Neural crest cell (in vitro differentiated cells): ENCODE measurements at places on chromosomes 13 and 19. TPM values are rescaled to one million over a fixed set of nuclear protein-coding genes. Genes with fewer than 3 reads are reported as not detected.

DNA sequence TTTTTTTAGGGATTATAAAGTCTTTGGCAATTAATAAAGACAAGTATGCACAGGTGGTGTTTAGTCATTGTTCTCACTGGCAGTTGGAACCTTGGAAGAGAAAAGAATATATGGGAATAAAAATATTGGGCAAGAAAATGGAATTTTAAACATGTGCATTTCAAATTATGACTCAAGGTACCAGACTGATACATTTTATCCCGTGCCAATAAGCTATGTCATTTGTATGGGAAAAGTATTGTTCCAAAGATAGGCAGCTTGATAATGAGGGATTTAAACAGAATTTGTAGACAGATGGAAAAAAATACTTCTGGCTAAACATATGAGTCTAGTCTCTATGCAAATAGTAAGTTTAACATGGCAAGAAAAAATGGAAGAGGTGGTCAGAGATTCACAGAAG is 169.5 kb upstream of the UFM1 start:
- DNase-seq: no peak

- DNase-seq: no peak
These were observed 113.2 kb downstream of the HSPH1 start for GRCh38 chr13:31048521-31048920.

PNMA8B gene
- total RNA-seq: 4.6 and 5.3 TPM in 2 replicates

DNA sequence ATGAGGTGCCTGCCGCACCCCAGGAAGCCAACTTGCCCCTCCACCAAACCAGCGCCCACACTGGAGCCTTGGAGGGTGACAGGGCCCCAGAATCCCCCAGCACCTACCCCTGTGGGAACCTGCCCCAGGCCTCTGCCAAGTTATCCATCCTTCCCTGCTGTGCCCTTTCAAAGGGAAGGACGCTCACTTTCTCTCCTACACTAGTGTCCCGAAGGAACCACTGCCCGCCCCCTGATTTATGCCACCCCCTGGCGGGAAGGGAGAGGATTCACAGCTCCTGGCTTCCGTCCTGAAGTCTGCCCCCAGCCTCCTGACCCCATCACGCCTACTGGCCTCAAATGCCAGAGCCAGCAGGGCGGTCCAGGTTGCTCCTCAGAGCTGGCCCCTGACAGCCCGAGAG is 1.4 kb downstream of the EVI5L start:
- DNase-seq: no peak

DNA sequence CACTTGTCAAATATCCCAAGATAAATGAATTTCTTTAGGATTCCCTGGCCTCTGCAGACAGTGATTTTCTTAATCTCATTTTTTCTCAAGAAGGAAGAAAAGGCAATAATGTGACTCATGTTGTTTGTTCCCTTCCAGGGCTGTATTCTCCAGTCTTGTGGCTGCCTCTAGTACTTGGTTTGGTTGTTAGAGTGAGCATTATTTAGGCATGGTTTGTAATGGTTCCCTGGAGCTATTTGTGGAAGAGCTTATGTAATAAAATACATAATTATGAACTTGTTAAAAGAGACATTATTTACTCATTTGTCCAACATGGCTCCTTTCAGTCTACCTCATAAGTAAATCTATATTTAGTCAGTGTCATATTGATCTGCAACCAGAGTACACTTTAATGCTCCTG is 270.4 kb downstream of the DCT start:
- DNase-seq: no peak

DNA sequence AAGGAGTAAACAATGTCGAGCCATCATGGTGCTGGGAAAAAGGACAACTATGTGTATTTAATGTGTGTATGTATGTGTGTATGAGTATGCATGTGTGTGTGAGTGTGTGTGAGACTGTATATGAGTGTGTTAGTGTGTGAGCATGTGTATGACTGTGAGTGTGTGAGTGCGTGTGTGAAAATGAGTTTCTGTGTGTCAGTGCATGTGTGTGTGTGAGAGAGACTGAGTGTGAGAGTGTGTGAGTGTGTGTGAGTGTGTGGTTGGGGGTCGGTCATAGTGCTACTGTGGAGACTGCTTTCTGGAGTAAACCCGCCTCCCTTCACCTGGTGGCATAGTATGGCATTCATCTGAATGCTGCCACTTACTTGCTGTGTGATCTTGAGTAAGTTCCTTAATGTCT is 567.4 kb downstream of the FGF9 start:
- no peak for DNase-seq

DNA sequence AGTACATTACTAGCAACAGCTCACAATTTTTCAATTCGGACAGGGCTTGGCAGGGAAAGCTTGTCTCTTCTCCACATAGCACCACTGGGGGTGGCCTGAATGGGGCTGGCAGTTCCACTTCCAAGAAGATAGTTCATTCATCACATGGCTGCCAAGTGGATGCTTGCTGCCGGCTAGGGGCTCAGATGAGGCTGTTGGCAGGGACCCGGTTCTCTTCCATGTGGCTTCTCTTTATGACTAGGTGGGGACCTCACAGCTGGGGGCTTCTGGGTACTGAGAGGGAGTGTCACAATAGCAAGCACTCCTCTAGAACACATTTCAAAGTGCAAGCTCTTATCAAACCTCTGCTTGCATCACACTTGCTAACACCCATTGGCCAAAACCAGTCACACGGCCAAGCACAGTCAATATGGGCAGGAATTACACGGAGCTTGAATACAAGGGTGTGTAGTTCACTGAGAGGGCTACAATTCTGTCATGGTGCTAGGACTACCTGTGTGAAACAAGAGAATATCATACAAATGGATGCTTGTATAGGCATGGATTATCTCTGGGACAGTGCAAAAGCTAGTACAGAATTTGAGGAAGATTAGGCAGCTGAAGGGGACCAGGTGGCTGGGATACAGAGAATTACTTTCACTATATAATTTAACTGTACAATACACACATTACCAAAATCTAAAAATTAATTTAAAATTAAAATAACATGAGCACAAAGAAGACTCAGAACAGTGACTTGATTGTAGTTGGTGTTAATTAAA is 32.3 kb downstream of the ATP7B start:
- no peak for DNase-seq

DNA sequence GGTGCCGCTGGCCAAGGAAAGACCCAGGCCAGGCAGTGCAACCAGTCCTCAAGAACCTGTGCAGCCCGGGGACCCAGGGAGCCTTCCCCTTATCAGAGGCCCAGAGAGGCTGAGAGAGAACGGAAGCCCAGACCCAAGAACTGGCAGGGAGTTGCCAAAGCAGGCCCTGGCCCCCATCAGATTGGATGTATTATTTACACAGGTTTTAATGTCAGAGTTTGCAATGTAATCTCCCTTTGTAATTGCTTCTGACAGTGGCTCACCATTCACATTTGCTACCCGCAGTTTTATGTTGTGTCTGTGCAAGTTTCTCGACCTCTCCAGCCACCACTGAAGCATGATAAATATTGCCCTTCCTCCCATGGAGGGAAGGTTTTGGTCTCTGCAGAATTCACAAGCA is 660.9 kb downstream of the LIG4 start:
- no peak for DNase-seq

GRCh38 chr19:20928371-20928770 is 5.3 kb downstream of the ZNF85 start:
- DNase-seq: no peak

CDX2 gene
- total RNA-seq: 1.3 and 2.4 TPM in 2 replicates

SBSN gene
- 0.20 and 0.21 TPM in 2 replicates for total RNA-seq

DNA sequence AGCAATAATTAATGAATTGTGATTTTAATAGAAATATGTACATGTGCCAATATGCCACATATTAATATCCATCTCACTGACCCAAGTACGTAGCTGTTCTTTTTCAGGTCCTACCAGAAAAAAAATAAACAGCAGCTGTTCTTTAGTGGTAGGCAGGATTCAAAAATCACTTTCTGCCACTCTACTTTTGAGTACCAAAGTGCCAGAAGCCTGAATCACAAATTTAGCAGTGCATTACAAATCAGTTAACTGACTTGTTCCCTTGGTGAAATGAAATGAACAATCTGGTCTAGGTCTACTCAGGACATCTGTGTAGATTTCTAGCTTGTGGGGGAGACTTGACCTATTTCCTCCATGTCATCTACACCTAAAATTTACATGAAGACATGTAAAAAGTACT is 775.5 kb upstream of the GPC6 start:
- no peak for DNase-seq

GRCh38 chr13:52651897-52652195 is 790 bp upstream of the SUGT1 start:
- no peak for DNase-seq

GRCh38 chr19:30596813-30597399 is 224.7 kb downstream of the ZNF536 start:
- no peak for DNase-seq

DNA sequence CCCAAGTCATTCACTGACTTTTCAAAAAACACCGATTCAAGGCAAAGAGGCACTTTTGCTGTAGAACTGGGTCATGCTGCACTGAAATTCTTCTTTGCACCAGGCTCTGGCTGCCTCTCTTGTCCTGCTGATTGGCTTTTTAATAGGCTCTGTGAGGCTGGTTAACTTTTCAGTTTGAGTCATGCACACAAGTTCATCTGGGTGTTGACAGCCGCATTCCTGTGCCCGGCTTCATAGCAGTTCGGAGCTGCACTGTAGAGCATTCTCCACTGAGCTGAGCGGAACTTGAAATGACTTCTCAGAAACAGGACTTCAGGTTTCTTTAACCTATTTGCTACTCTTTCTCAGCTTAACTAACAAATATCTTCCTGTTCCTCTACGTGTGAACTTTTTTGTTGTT is 978.3 kb downstream of the UQCRFS1 start:
- DNase-seq: no peak

- DNase-seq: no peak
These were observed 150.5 kb downstream of the TEX29 start for GRCh38 chr13:111470933-111471332.

GRCh38 chr13:104553186-104553585 is 1487.0 kb upstream of the SLC10A2 start:
- no peak for DNase-seq
